Astrocyte of the cerebellum (primary cell): ENCODE measurements at places on chromosomes 4 and X.

- no peak for DNase-seq
Measured at GRCh38 chrX:9586992-9587392, 122.1 kb downstream of the TBL1X start.

DNA sequence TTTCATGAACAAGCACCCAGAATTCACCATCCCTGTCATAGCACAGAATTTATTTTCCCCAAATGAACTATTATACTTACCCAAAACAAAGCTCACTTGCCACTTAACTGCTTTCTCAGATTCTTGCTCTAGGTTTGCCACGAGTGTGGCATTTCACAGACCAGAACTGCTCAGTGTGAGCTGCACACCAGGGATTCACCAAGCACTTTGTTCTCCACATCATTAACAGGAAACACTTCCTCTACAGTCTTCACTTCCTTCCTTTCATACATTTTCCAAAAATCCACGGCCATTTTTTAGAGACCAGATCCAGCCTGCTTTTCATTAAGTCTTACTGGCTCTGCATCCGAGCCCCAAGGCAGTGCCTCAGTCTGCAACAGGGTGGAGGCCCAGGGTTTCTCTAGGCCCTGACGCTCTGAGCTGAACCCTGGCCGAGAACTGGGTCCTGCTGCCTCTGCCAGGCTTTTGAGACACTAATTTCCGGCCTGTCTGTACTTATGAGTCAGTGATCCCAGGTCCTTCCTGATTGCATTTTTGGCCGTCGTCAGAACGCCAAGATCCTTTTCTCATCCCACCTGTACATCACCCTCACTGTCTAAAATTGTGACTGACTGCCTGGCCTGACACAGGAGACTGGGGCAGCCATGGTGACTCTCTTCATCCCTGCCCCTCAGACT, 67.6 kb upstream of the MTNR1A start:
- no peak for DNase-seq

DNA sequence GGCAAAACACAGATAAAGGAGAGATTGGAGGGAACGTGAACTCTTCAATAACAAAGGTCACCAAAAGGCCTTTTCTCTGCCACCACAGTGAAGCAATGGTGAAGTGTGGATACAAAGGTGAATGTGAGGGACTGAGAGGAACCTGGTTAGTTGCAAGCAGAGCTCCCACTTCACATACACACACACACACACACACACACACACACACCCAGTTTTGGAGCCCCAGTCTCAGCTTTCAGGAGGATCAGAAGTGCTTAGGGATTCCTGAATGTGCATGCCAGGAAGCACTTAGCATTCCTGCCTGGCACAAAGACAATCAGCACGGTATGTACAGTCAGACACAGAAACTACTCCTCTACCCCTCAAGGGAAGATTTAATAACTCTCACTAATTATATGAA, 71.5 kb downstream of the ARHGEF9 start:
- no peak for DNase-seq

GRCh38 chr4:176238826-176239225, 30.2 kb downstream of the ASB5 start:
- DNase-seq: no peak
